ENCODE measurements at places on chromosomes 4 and X.

DNA sequence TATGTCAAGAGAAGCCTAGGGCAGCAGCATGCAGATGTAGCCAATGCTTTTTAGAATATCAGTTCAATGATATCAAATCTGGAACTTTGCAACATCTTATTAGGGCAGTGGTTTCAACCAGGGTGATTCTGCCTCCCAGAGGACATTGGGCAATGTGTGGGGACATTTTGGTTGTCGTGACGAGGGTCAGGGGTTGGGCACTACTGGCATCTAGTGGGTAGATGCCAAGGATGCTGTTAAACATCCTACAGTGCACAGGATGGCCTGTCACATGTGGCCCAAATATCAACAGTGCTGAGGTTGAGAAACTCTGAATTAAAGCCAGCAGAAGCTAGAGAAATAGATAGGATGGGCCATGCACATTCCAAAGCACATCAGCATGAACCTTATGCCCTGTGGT, 152.3 kb downstream of the AMELX start:
- DNase-seq: no peak

DNA sequence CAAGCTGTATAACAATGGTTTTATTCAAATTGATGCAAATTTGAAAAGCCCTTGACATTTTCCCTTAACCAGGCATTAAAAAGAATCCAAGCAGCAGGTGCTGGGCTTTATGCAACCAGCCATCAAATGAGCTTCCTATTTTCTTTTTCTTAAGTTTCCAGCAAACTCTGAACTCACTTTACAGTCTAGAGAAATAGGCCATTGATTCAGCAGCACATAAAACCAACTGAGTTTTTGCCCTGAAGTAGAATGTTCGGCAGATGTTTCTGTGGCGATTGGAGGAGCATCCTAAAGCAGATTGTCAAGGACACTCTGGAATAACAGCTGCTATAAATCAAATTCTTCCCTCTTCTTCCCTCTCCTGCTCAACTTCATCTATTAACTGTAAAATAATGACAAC, 582.8 kb upstream of the CPEB2 start:
- DNase-seq: no peak

DNA sequence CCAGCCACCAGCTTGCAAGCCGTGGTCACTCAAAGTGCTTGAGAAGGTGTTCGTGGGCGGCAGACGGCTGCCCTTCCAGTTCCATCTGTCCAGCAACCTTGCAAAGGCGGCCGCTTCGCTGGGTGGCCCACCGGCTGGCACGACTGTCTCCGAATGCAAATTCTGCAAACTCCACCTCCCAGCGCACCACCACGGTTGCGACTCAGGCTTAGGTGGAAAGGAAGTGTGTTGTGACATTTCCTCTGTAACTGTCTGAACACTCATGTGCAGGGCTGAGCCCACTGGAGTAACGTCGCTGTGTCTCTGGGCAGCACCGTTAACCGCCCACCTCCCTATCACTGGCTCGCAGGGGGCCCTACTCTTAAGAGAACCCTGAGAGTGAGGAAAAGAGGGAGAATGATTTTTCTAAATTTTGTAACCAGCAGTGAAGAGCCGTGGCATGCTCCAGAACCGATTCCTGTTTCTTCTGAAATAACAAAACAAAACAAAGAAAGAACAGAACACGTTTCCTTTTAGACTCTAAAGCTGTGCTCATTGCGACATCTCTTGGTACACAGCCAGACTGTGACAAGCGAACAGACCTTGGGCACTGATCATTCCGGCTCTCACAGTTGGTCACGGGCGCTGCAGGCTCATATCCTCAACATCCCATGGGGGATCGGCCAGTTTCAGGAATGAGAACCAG, at the start of gene P2RY8:
TSS of gene P2RY8 (minus strand) at position 155 of the 685 bp plus-strand sequence. CDS start 70,627 bp downstream, outside the sequence.
- DNase-seq: peak; percentile 60

DNA sequence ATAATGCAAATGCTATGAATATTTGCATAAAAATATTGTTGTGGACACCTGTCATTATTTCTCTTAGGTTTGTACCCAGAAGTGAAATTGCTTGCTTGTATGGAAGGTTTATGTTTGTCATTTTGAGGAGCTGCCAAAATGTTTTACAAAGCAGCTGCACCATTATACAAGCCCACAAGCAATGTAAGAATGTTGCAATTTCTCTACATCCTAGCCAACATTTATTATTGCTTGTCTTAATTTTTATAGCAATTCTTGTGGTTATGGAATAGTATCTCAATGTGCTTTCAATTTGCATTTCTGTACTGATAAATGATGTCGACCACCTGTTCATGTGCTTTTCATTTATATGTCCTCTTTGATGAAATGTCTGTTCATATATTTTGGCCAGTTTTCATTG, 18.7 kb upstream of the RBMX start:
- DNase-seq: no peak

DNA sequence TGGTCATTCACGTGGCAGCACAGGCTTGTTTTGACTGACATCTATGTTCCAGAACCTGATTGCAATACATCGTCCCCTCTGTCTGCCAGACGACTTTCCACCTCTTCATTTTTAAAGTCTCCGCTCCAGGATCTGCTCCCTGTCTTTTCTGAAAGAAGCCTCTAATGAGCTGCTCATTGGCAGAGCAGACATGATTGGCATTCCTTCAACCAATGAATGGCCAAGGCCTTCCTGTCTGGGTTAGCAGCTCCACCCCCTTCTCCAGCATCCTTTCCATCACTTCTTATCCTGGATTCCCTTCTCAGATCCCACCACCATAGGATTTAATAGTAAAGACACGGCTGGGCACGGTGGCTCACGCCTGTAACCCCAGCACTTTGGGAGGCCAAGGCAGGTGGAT, 202.7 kb upstream of the KLF3 start:
- no peak for DNase-seq

DNA sequence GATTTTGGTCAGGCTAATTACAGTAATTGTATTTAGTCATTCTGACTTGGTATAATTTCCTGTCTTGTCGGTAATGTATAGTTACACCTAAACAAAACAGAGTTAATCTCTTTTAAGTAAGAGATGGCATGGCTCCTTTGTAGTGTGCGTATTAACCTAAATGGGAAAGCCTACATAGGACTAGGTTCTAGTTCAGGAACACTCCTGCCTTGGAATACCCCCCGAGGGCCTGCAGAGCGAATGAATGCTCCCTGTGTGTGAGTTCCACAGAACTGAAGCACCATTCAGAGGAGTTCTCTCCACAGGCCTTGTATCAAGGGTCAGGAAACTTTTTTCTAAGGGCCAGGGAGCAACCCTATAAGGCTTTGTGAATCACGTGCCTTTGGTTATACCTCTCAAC, 44.9 kb upstream of the STIM2 start:
- no peak for DNase-seq

DNA sequence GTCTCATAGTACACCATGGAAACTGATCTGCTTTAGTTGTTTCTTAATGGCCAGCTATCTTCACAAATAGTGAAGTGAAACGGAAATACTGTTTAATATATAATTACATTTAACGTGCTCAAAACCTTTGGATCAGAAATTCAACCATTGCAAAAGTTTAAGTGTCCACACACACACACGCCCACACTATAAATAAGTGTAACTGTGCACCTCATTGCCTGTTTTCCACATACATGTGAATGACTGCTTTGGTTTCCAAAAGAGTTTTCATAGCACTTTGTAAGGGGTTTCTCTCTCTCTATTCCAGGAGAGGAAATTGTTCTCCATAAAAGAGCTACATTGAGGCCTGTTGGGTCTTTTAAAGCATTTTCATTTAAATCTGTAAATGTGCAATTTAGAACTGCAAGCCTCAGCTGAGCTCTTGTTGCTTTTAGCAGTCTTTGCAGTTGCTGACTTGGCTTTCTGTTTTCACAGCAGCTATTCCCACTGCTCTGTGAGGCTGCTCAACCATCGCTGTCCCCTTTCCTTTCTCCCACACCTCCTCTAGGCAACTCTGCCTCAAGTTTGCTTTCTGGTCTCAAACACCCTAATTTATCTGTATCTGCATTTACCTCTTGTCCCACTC, 94.5 kb downstream of the RAPGEF2 start:
- no peak for DNase-seq

- peak; percentile 70 for DNase-seq
Measured at GRCh38 chr4:36244257-36245082, at the start of gene ARAP2. Gene ARAP2 (minus strand): TSS chr4:36244514. CDS start chr4:36229486, 15,028 bp downstream.

GRCh38 chr4:66805582-66805981, 739.7 kb downstream of the CENPC start:
- no peak for DNase-seq

GRCh38 chr4:24662056-24662455, 77.7 kb upstream of the DHX15 start:
- DNase-seq: no peak

- DNase-seq: no peak
Measured at GRCh38 chrX:23637187-23637586, 30.1 kb upstream of the PRDX4 start.

DNA sequence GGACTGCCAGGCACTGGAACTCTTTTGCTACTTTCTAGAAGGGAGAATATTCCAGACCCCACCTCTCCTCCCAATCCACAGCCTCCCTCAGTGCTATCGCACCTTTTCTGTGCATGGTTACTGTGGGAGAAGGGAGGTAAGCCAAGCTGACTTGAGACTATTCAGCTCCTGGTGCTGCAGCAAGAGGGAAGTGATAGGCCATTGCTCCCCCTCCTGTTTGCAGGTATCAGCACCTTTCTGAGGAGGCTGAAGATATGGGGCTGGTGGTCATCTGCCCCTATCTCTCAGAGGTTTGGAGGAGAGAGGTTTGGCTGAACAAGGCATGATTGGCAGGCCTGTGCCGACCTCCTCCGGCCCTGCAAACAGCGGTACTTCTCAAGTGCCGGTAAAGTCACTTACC, 103.3 kb upstream of the GATB start:
- no peak for DNase-seq

DNA sequence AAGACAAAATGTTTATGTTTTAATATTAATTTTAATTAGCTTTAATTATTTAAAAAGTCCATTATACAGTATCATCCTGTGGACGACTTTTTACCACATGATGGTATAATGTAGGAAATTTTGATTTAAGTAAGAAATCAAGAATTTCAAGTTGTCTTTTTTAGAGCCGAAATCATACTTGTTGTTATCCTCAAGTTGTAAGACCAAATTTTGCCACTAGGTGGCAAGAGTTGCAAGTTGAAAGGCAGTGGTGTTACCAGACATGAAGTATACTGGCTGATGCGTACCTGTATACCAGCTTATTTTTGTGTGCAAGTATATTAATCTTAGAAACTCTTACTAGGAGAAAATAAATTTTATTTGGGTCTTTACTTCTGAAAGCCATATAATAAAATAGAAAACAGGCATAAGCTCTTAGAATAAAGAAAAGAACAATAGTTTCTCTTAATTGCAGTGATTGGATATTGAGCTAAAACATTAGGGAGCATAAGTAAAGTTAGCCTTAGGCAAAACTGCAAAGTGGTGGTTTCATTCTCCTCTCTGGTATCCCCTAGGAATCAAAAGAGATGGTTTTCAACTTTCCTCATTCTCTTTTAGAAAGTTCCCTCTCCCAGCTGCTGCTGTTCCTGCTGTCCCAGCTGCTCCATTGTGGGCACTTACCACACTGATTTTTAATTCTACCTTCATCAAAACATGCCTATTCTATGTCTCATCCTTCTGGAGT, 118.0 kb upstream of the WDFY3 start:
- no peak for DNase-seq

- no peak for DNase-seq
Measured at GRCh38 chrX:101659601-101660063, at the start of gene ARMCX2. Gene ARMCX2 (minus strand): TSS chrX:101659850. CDS start chrX:101657588, 2,262 bp downstream.

GRCh38 chr4:105166066-105166465, 19.4 kb downstream of the TET2 start:
- DNase-seq: no peak

DNA sequence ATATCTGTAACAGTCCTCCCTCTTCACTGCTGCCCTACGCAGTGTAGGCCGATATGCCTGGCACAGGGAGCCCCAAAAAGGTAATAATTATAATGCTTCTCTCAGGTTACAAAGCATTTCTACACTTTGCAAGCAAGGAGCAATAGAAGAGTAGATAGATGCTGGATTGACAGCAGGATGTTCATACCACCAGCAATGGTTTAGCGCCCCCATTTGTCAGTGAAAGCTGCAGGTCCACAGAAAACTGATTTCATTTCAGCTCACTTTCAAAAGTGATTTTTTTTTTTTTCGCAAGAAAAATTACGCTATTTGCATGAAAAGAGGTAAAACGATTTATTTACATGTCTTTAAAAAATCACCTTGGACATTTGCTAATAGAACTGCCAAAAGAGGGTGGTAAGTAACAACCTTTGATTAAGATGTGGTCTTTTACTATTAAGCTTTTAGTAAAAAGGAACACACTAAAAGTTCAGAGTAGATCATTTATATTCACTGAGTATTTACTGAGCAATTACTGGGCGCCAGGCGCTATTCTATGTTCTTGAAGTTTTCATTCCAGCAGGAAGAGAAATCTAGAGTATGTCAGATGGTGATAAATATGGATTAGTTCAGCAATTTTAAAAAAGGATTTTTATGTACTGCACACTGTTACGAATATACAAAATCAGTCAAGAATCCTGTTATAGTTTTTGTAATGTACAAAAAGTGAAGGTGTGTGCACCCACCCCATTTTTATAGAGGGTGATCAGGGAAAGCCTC, 34.4 kb downstream of the HPF1 start:
- DNase-seq: no peak

DNA sequence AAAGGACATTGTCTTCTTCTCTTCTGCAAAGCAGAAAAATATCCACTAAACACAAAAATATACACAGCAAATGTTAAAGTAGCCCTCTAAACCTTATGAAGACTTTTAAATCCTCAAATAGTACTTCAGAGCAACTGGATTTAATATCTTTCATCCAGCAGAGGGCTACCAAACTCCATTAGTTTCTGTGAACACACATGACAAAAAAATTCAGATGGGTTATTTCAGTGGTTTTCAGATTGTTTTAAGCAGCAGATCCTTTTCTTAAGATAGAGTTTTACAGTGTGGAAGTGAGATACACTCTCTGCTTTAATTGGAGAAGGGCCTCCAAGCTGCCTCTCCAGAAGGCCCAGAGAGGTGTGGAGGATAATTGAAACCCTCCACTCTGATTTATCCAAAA, 56.7 kb downstream of the ANK2 start:
- DNase-seq: no peak

- no peak for DNase-seq
Measured at GRCh38 chrX:1833656-1834360, 218.9 kb downstream of the ASMT start.

DNA sequence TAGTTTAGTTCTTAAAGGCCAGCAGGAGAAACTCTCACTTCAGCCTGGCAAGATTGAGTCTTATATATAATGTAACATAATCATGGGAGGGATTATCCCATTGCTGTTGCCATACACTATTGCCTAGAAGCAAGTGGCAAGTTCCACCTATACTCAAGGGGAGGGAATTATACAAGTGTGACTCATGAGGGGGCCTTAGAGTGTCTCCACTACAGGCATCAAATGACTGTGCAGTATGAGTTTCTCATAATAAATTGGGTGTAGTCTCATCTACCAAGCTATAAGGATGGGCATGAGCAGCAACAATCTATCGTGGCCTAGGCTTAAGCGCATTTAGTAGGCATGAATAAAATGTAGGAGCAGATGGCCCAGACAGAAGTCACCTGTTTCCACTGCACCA, 89.1 kb upstream of the C1GALT1C1 start:
- no peak for DNase-seq
